ENCODE measurements at places on chromosomes 16 and 17.

- peak; percentile 24 for DNase-seq
Observed at GRCh38 chr16:88454523-88454947, 1.5 kb downstream of the ZFPM1 start.

DNA sequence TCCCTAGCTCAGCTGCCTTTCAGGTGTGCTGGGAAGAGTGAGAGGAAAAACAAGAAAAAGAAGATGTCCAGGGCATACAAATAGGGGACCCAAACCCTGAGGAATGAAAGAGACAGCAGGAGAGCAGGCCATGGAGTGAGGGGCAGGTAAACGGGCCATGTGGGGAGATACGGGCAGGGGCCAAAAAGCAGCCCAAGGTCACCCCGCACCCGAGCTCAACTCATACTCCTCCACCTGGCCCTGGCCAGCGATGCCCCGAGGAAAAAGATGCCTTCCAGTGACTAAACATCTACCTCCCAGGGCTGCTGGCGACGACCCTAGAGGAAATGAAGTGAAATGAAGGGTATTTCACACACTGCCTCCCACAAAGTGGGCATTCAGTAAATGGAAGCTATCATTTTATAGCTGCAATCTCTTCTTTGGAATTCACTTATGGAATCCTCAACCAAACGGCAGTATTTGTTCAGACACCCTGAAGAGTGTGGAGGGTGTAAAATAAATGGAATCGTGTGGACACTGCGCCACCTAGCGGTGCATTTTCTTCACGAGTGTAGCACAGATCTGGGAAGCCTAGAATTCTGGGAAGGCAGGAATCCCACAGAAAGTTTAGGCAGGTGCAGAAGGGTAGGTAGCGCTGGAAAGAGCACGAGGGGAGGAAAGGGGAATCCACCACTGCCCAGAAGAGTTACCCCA is 14.9 kb downstream of the ELAC2 start:
- DNase-seq, result peak; percentile 69

GRCh38 chr16:14240219-14240843 is 169.2 kb downstream of the MRTFB start:
- DNase-seq, result no peak

DNA sequence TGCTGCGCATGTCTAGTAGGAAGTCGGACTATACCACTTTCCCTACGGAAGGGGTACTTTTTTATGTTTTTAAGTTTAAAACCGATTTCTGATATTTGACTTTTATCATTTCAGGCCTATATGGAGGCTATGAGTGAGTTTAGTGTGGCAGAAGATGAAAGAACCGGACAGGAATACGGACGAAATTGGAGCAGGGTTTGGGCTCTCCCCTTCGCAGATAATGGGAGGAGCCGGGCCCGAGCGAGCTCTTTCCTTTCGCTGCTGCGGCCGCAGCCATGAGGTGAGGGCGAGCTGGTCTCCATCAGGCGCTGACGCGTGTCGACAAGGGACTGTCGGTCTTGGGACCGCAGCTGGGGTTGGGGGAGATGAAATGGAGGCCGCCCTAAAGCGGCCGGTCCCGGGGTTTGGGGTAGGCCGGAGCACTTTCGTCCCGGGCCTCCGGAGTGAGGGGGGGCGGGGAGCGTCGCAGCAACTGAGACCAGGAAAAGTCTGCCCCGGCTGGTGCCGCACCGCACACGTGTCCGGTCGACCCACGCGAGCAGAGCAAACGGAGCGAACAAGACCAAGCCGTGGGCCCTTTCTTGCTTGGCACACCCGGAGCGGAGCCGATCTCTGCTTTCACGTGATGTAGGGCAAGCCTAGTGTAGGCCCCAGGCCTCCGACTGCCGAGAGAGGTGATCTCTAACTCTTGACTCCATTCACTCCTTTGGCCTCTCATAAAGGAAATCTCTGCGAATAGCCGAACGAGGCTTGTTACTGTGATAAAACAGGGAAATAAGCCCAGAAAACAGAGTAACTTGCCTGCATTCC is at the start of gene RPL19:
RPL19 (plus strand) TSS at position 214 of the 810 bp plus-strand sequence; CDS start at position 276, 62 bp downstream.
- peak; percentile 71 for DNase-seq

DNA sequence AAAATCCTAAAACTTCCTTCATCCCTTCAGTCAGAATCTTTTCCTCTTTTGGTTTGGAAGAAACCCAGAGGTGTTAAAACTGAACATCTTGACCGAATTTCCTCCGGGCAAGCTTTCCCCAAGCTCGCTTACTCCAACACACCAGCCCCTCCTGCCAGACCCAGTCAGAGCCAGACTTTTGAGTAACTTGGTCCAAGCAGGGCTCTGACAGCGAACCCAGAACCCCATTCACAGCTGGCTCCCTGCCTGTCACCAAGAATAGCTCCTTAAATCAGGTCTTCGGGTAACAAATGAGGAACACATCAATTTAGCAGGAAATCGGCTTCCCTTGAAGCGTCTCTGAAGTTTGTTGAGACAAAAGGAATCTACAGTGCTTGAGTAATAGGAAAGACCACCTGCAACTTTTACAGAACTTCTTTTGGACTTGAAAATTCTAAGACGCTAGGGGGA is 27.3 kb downstream of the GAS7 start:
- DNase-seq, result no peak

DNA sequence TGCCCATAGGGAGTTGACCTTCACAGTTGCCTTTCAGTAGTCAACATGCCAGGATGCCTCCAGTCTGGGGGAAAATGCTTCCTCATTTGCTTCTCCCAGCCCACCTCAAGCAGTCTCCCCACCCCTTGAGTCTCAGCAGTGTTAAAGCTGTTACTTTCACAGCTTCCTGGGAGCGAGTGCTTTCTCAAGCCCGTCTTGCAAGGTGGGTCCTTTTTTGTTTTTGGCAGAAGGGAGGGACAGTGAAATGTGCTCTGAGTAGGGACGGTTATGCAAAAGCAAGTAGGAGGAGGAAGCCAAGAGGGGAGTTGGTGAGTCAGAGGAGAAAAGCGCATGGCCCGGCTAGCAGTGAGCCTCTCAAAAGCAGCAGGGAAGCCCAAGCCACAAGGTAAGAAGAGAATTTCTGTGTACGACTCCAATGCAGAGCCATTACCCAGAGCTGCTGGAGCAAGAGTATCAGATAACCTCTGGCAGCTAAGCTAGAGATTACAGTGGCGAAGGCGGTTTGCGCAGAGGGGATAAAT is at the start of gene CHST4:
CHST4 (plus strand) TSS at position 316 of the 521 bp plus-strand sequence. CDS start 10,252 bp downstream, outside the sequence.
- peak; percentile 48 for DNase-seq

- no peak for DNase-seq
Observed at GRCh38 chr17:41913798-41914197, 5.0 kb downstream of the ACLY start.

- no peak for DNase-seq
Observed at GRCh38 chr17:57819285-57819684, 30.6 kb downstream of the MRPS23 start.

DNA sequence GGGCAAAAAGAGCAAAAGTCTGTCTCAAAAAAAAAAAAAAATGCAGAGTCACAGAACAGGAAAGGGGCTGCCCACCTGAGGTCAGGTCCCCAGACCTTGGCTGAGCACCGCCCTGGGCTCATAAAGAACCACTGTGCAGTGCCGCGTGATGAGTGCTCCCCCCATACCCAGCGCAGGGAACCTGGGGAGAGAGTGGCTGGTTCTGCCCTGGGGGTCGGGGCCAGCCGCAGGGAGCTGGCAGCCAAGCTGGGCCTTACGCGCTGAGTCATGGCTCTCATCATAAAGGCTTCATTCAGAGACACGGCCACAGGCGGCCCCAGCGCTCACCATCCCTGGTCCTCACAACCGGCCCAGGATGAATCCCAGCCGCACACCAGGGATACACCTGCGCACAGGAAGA is 80.7 kb downstream of the RAB11FIP4 start:
- no peak for DNase-seq

DNA sequence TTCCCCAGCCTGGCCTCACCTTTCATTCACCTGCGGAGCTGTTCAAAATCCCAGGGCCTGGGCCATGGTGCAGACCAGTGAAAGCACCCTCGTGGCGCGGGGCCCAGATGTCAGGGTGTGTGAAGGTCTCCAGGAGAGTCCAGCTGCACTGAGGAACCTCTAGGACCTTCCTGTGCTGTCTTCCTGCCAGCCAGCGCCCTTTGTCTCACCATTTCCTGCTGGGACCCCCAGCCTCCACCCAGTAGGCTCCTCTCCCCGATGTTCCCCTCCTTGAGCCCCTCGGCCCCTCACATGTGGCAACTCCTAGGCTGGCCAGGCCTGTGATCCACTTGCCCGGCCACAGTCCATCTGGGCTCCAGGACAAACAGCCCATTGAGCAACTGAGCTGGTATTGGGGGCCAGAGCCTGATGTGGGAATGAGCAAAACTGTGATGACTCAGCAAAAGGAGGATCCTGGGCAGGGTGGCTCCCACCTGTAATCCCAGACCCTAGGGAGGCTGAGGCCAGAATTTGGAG is 677 bp downstream of the SULT1A2 start:
- DNase-seq, result no peak

DNA sequence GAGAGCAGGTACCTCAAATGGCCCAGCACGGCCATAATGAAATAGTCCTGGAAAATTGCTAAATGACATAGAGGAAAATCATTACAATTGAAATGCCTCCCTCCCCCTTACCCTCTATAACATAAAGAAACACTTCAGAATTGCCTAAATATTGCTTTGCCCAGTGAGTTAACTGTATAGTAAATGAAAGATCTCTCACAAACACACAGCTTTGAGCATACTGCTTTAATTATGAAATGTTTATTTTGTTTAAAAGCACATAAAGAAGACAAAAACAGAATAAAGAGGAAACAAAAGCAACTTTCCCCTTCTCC is 9.3 kb upstream of the ADAMTS18 start:
- DNase-seq, result no peak

DNA sequence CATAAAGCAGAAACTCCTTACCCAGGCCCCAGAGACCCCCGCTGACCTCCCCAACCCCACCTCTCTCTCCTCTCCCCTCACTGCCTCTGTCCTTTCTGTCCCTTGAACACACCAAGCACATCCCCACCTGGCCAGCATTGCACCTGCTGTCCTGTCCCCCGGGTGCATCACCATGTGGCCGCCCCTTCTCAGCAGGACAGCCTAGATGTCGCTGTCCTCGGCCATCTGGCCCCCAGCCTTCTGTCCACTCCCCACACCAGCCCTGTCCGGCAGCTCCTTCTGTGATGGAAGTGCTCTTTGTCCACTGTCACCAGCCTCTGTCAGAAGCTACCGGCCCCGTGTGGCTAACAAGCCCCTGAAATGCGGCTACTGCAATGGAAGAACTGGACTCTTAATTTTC is 12.3 kb upstream of the MPRIP start:
- DNase-seq, result no peak

DNA sequence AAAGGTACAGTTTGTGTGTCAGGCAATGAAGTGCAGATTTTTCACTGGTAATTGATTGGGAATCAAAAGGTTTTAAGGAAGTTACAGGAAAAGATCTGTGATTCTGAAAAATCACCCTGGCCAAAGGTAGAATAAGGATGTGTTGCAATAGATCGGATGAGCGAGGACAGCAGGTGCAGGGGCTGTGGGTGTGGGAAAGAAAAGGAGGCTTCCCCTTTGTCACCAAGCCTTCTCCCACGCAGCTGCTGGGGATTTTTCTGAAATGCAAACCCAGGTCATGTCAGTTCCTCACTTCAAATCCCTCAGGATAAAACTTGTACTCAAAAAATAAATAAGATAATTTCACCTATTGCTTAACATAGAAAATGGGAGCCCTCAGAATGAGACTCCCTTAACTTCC is 47.9 kb upstream of the ARHGAP17 start:
- no peak for DNase-seq

DNA sequence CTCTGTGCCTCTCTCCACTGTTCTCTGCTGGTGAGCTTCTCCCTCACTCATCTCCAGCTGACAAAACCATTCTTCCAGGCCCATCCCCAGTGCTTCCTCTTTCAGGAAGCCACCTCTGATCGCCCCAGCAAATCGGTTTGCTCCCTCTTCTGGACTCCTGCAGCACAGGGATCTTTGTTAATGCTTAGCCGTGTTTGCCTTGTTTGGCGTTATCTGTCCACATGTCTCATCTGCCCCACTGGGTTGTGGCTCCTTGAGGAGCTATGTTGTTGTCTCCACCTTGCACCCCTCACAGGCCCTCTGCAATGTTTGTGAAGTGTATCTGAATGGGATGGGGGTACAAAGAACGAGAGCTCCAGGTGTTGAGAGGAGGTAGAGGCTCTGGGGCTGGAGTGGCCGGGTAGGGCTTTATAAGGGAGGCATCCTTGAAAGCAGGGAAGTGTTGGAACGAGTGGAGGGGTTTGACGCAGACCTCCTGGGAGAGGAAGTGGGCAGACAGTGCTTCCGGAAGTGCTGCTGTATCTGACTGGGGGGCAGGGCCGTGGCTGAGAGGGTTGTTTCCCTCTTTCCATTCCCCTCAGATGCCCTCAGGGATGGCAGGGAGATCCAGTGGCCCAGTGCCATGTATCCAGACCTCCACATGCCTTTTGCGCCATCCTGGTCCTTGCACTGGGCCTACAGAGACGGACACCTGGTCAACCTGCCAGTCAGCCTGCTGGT is 27.8 kb downstream of the CASKIN2 start:
- no peak for DNase-seq

DNA sequence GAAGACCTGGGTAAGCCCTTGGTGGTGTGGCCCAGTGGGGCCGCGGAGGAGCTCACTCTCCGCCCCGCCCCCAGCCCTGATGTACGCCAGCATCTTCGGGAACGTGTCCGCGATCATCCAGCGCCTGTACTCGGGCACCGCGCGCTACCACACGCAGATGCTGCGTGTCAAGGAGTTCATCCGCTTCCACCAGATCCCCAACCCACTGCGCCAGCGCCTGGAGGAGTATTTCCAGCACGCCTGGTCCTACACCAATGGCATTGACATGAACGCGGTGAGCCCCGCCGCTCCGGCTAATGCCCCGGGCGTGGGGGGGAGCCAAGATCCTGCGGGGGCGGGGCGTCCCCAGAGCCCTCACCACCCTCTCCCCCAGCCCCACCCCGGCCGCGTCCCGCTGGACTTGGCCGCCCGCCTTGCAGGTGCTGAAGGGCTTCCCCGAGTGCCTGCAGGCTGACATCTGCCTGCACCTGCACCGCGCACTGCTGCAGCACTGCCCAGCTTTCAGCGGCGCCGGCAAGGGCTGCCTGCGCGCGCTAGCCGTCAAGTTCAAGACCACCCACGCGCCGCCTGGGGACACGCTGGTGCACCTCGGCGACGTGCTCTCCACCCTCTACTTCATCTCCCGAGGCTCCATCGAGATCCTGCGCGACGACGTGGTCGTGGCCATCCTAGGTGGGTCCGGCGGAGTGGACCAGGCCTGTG is 12.1 kb upstream of the DCAF7 start:
- DNase-seq, result no peak

Measured in HEK293T (cell line).